ENCODE measurements at places on chromosomes 5 and 9.

GRCh38 chr5:160360310-160360709, 10.1 kb downstream of the C1QTNF2 start:
- no peak for DNase-seq

- DNase-seq = no peak
Measured at GRCh38 chr5:138793575-138793974, 40.4 kb downstream of the CTNNA1 start.

GRCh38 chr9:71725590-71726338, 42.5 kb downstream of the CEMIP2 start:
- DNase-seq = no peak

- peak; percentile 31 for DNase-seq
Measured at GRCh38 chr9:87678650-87679355, 47.1 kb upstream of the CTSL start.

- no peak for DNase-seq
Measured at GRCh38 chr5:18097817-18098216, 463.6 kb downstream of the TAF11L14 start.

DNA sequence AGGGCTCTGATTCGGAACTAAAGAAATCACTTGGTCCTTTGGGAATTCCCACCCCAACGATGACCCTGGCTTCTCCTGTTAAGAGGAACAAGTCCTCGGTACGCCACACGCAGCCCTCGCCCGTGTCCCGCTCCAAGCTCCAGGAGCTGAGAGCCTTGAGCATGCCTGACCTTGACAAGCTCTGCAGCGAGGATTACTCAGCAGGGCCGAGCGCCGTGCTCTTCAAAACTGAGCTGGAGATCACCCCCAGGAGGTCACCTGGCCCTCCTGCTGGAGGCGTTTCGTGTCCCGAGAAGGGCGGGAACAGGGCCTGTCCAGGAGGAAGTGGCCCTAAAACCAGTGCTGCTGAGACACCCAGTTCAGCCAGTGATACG, 83.4 kb downstream of the GOLPH3 start:
- no peak for DNase-seq

GRCh38 chr9:33331377-33331891, 41.1 kb downstream of the NFX1 start:
- no peak for DNase-seq

DNA sequence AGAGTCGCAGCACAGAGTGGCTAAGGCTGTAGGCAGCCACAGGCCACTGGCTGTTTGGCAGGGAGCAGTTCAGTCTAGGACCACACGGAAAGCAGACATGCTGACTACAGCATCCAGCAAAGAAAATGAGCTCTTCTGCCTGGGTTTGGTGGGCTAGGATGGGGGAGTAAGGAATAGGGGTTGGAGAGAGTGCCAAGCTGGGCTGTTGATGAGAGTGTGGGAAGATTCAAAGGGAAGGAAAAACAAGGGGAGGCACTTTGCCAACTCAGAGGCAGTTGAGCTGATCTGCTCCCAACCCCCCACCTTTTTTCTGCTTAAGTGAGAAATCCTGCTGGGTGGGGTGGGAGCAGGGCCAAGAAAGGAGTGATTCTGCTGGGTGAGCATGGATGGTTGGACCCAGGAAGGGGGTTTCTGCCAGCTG, 35.9 kb downstream of the SVEP1 start:
- no peak for DNase-seq

GRCh38 chr5:142179776-142180387, 71.3 kb downstream of the NDFIP1 start:
- no peak for DNase-seq

DNA sequence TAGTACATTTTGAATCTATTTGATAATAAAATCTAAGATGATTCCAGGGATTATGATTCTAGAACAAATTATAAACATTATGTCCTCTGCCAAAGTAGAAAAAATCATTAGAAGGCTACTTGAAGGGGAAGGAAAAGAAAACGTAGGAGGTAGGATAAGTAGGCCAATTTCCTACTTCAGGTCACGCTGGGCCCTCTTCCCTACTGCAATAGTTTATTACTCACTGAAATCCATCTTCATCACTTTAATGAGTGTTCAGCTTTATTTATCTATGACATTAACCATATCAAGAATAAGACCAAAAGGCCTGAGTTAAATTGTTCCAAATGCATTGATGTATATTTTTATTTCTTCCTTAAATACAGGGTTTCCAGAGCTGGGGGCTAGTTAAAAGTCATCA, 21.6 kb downstream of the SLC28A3 start:
- no peak for DNase-seq

DNA sequence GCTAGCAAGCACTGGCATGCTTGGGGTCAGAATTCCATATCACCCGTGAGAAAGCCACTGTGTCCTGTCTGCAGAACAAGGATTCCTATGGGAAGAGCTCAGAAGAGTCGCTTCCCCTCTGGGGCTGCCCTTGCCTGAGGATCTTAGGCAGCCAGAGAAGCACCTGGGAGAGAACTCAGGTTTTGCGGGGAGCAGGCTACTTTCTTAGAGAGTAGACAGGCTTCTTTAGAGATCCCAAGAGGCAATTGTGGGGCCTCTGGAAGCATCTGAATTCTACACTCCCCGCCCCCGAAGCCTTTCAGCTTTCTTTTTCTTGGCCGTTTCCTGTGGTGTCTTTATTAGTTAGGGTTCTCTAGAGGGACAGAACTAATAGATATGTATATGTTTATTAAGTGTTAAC, 40.9 kb downstream of the PHF2 start:
- no peak for DNase-seq

- no peak for DNase-seq
Measured at GRCh38 chr9:32703635-32704034, 68.2 kb upstream of the TAF1L start.

GRCh38 chr9:120937127-120937526, 10.5 kb upstream of the TRAF1 start:
- DNase-seq = no peak

- no peak for DNase-seq
Measured at GRCh38 chr9:85117831-85118230, 448.3 kb downstream of the NTRK2 start.

DNA sequence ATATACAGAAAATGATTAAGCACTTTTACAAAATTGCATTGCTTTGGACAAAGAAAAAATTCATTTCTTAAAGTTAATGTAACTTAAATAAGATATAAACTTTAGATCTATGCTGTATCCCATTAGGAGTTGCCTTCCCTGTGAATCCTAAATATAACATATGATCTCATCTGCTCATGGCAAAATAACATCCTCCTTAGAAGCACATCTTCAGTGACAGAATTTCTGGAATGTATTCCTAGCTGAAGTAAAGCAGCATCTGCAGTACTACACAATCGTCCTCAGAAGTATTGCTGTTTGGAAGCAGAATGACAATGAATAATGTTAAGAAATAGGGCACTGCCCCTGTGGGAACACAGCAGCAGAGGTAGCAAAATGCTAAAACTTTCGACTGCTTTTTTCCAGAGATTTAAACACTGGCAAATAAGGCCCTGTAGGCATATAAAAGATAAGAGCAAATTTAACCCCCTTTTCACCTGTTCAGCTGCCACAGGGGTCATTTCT, 571.0 kb downstream of the PTPRD start:
- no peak for DNase-seq

- DNase-seq = no peak
Measured at GRCh38 chr9:104900871-104901270, 27.1 kb downstream of the ABCA1 start.

DNA sequence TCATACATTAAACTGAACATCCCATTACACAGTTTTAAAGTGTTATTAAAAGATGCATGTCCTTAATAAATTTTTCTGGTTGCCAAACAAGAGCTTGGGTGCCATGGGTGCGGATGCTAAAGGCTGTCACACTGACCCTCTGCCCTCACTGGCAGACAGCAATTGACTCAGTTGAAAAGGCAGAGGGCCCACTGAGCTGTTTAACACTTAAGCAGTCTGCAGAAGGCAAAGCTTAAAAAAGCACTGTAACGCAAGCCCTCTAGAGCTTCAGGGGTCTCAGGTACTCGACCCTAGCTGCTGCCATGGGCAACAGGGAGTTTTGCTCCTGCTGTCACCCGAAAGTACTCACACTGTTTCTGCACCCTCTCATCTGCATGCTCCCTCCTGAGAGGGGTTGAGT, 726.4 kb upstream of the TYRP1 start:
- no peak for DNase-seq

DNA sequence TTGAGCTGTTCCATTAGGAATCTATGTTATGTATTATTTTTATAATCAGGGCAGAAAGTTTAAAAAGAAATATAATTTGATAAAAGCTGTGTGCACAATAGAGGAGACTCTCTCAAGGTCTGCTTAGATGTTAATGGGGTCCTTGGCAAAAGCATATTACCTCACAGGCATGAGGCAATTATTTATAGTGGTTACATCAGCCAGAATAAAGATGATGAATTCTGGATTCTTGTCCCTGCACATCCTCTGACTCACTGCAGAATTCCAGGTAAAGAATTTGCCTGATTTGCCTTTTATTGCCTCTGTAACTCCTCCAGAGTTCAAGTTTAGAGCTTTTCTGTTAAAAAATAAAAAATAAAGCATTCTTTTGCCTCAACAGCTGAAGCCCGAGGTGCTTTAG, 253.6 kb downstream of the MAST4 start:
- DNase-seq = no peak

- DNase-seq = no peak
Measured at GRCh38 chr5:170182491-170182890, 50.3 kb upstream of the C5orf58 start.

DNA sequence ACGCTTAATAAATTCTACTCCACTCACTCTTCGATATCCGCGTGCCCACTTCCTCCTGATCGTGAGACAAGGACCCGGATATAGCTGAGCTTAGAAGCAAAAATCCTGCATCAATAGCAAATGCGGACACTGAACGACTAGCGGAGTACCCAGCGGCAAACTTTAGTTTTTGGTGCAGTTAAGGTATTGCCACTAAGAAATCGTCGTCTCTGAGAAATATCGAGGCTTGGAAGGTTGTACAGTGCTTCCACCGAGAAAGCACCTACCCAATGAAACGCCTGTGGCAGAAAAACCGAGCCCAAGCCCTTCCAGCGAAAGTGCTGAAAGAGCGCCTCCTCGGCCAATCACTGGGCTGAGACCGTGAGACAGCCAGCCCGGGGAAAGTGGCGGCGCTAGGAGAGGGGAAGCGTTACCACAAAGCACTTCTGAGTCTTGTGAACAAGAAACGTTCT, 32.2 kb downstream of the ANXA2R start:
- DNase-seq = no peak

- peak; percentile 9 for DNase-seq
Measured at GRCh38 chr9:107213561-107214028, 69.5 kb upstream of the RAD23B start.

- DNase-seq = no peak
Measured at GRCh38 chr9:69961843-69962242, 81.8 kb upstream of the MAMDC2 start.

DNA sequence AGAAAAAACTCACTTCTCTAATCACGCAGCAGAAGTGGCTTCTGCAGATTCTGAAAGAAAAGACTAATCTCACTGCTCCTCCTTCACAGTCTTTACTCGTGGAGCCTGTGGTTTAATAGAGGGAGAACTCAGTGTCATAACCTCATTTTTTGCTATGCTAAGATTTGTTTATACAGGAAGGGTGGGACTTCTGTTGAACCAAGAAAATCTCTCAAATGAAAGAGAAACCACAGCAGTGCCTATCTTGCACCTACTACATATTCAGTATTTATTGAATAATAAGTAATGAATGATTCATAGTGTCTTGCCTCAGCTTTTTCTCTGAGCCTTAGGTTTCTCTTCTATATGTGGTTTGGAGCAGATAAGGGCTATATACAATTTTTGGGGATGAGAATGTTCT, 136.1 kb upstream of the DMAC1 start:
- DNase-seq = no peak

GRCh38 chr9:97906236-97906831, 16.0 kb downstream of the TRMO start:
- no peak for DNase-seq

DNA sequence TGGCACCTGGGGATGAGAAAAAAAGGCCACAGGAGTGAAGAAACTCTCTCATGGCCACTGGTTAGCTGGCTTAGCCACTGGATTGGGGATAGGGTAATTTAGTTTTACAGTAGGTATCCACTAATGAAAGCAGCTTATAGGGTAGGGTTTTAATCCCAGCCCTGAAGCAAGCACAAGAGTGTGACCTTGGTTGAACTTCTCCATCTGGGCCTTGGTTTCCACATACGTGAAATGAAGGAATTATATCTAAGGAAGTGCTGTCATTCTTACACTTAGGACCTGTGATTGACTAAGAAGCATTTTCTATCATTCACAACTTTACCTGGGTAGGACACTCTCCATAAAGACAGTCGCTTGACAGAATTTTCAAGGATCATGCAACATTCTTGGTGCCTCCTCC, 49.6 kb downstream of the FAT2 start:
- DNase-seq = no peak

GRCh38 chr9:70413799-70414775, at the start of gene KLF9:
Gene KLF9, minus strand, starts transcription at chr9:70414657. Its CDS starts 1,294 bp downstream, at chr9:70413363.
- DNase-seq = peak; percentile 83

- DNase-seq = no peak
Measured at GRCh38 chr9:113299800-113300292, 3.3 kb downstream of the RNF183 start.

GRCh38 chr5:177501874-177502678, 4.7 kb upstream of the PDLIM7 start:
- DNase-seq = no peak

- DNase-seq = no peak
Measured at GRCh38 chr9:130199605-130200004, 27.4 kb downstream of the NCS1 start.

- DNase-seq = no peak
Measured at GRCh38 chr5:143213231-143213850, 190.1 kb downstream of the NR3C1 start.

GRCh38 chr9:116817762-116818161, 130.7 kb downstream of the TRIM32 start:
- DNase-seq = no peak

DNA sequence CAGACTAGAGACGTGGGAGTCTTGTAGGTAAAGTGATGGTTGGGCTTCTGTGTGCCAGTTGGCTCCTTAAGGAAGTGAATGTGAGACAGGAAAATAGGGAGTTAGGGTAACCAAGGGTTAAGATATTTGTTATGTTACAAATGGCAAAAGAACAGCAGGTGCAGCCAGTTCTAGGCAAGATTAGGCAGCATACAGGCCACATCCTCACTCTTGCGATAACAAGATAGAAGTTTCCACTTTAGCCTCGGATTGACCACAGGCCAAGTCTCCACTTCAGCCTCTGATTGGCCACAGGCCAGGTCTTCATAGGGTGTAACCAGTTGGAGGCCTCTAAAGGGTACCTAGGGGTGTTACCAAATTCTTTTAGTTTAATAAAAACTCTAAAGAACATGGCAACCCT, 54.6 kb upstream of the ABCA1 start:
- no peak for DNase-seq

- no peak for DNase-seq
Measured at GRCh38 chr5:83583859-83584258, 112.3 kb downstream of the VCAN start.

DNA sequence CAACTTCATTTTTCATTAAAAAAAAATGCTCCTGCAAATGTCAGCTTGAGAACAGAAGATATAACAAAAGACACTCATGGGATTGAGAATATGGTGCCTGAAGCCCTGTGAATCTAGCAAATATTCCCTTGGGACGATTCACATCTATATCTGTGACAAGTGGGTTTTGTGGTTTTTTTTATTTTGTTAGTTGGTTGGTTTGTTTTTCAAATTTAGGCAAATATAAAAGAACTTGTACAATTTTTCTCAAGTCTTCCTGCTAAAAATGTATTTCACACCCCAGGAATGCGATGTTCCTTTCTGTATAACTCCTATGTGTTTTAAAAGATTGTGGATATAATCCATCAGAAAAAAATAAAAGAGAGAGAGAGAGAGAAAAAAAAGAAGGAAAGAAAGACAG, 1061.8 kb upstream of the ARRDC3 start:
- DNase-seq = no peak

GRCh38 chr5:136115183-136115865, 17.3 kb upstream of the SMAD5 start:
- no peak for DNase-seq

Measured in GM19239 (cell line).